ENCODE measurements at places on chromosomes 7 and 10.

GRCh38 chr7:130410868-130411541, 29.8 kb downstream of the CEP41 start:
- DNase-seq = no peak

DNA sequence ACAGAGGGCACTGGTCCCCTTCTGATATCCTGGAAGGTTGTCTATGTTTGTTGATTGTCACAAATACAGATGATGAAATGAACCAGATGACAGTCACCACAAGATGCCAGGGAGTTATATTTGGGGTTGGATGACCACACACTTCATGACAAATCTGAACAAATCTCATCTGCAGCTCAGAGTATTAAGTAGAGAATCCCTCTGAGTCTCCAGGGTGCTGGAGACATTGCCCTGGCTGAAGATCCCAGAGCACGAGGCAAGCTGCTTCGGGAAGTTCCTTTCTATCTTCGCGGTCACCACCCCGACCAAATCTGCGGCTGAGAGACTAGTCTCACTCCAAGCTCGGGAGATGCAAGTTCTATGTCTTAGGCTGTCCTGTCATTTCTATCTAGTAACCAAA, 9.0 kb downstream of the DENND2A start:
- DNase-seq = no peak

GRCh38 chr7:38681882-38682281, 50.7 kb upstream of the AMPH start:
- no peak for DNase-seq

DNA sequence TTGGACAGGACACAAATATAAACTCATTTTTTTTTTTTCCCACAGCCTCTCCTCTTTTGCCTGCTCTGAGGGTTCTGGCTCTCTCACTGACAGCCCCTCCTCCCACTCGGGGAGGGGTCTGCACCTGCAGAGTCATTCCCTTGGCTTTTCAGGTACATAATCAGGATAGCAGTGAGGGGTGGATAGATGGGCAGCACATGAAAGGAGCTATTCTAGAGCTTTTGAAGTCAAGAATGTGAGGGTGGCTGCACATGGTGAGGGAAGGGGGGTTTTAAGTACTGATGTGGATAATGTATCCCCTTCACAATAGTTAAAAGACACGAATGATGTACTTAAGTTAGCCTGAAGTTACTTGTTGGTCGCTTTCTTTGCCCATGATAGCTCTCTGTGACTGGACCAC, 76.2 kb downstream of the CFAP58 start:
- DNase-seq = no peak

- no peak for DNase-seq
Observed at GRCh38 chr10:83929399-83929798, 209.9 kb upstream of the GHITM start.

DNA sequence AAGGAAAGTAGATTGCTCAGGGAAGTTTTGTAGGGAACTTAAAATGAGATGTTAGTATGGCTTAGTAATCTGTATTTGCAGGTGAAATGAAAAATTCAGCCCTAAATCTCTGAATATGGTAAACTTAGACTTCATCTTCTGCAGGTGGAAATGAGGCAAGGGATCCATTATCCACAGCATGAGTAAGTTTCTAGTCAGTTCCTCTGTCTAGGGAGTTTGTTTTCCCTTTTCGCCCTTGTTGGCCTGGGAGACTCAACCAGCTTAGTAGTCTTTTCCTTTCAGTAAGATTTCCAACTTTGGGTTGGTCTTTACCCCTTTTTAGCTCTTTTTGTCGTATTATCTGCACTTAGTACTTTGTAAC, 65.6 kb downstream of the ZEB1 start:
- no peak for DNase-seq

All from hepatocyte (in vitro differentiated cells).